ENCODE measurements at places on chromosomes 6 and 20. TPM values are rescaled to one million over a fixed set of nuclear protein-coding genes. Genes with fewer than 3 reads are reported as not detected.

Gene MTHFD1L
- total RNA-seq: 11.1 TPM

Gene TSBP1
- not detected for total RNA-seq

Gene CST1
- total RNA-seq: not detected

Gene LY6G6F
- total RNA-seq: 1.5 TPM

- peak; percentile 44 for DNase-seq
Observed at GRCh38 chr20:51326201-51326819, 216.2 kb downstream of the NFATC2 start.

GRCh38 chr6:12555781-12556180, 160.8 kb upstream of the PHACTR1 start:
- no peak for DNase-seq

DNA sequence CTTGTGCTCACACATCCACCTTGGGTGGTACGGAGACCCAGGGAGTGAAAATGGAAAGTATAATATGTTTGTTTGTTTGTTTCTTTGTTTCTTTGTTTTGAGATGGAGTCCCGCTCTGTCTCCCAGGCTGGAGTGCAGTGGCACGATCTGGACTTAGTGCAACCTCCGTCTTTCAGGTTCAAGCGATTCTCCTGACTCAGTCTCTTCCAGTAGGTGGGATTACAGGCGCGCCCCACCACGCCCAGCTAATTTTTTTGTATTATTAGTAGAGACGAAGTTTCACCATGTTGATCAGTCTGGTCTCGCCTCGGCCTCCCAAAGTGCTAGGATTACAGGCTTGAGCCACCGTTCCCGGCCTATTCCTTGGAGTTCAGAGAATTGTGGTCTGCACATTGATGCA, 115.4 kb downstream of the TRIM27 start:
- DNase-seq: no peak

DNA sequence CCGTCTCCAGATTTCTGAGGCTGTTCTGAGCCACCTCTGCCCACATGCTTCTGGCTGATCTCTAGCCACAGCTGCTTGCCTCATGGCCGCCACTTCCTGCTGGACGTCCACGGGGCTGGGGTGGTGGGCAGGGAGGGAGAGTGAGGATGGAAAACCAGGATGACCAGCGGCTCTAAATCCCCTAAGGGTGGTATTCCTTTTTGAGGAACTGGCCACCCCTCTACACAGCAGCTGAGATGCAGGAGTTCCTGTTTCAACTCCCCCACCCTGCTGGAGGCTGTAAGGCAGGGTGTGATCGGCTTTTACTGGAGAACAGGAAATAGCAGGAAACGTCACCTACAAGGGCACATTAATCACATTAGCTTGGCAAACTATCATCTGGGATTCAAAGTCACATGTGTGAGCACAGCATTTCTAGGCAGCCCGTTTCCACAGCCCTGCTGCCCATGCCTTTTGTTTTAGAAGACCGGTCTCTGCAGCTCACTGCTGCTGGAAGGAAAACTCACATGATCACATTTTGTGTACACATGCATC, 181.6 kb upstream of the ECI2 start:
- DNase-seq: no peak

GRCh38 chr6:89372506-89372901, 20.0 kb upstream of the UBE2J1 start:
- peak; percentile 67 for DNase-seq

DNA sequence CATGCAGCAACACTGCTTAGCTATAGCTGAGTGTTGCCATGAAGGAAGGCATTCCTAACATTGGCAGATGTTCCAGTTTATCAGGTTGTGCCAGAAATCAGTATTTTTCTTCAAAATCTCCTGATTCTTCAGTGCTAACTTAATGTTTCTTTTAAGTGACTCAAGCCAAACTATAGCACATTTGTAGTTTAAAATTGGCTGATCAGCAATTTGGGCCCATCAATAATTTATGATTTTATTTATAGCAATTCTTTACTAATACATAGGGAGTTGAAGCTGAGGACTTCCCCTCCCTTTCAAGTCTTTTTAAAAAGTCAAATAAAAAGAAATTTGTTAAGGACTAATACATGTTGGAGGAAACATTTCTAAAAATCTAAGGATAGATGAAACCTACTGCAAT, 383.8 kb upstream of the KHDRBS2 start:
- DNase-seq: no peak

- no peak for DNase-seq
Observed at GRCh38 chr6:96611342-96611991, 48.5 kb downstream of the FHL5 start.
